CD4-positive, alpha-beta T cell treated with Interleukin-17A for 1 hour (primary cell): ENCODE measurements at places on chromosomes 3 and 15.

GRCh38 chr15:72591361-72591760 lies 63.1 kb upstream of the GOLGA6B start:
- DNase-seq = no peak

- DNase-seq = no peak
Measured at GRCh38 chr3:18761530-18761929, 336.4 kb upstream of the SATB1 start.

- DNase-seq = peak; percentile 65
Measured at GRCh38 chr3:39101022-39101689, 6.3 kb downstream of the GORASP1 start.

DNA sequence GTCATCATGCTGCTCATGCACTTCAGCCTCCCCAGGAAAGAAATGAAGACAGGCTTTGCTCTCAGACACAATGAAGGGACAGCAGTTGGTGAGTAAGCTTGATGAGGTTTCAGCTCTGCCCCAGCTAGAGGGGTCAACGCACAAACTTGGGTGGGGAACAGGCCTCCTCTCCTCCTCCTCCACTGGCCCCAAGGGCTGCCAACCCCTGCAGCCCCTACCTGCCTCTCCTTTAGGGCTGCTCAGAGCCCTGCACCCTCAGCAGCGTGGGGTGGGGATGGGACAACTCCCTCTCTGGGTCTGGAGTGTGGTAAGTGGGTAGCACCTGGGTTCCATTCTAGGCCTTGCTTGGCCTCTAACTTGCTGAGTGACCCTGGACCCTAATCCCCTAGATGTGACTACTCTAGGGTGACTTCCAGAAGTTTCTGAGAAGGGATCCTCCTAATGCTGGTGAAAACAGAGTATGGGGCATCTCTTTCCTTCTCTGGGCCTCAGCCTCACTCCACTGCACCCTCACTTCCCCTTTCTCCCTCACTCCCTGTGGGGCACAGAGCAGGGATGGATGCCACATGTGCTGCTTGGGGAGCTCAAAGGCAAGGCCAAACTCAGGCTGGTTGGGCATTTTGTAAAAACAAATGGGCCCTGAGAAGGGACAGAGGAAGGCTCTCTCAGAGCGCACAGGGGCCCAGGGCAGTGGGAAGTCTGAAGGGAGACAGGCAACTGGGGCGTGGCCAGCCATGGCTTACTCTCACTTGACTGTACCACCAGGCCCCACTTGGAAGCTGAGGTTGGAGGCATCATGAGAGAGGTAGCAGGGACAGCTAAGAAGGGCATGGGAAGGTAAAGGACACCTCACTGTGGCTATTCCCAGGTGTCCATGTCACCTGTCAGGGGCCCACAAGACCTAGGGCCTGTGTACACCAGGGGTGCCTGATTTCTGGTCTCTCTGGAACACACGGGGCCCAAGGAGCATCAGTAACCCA lies 64.0 kb downstream of the SYNM start:
- DNase-seq = no peak

DNA sequence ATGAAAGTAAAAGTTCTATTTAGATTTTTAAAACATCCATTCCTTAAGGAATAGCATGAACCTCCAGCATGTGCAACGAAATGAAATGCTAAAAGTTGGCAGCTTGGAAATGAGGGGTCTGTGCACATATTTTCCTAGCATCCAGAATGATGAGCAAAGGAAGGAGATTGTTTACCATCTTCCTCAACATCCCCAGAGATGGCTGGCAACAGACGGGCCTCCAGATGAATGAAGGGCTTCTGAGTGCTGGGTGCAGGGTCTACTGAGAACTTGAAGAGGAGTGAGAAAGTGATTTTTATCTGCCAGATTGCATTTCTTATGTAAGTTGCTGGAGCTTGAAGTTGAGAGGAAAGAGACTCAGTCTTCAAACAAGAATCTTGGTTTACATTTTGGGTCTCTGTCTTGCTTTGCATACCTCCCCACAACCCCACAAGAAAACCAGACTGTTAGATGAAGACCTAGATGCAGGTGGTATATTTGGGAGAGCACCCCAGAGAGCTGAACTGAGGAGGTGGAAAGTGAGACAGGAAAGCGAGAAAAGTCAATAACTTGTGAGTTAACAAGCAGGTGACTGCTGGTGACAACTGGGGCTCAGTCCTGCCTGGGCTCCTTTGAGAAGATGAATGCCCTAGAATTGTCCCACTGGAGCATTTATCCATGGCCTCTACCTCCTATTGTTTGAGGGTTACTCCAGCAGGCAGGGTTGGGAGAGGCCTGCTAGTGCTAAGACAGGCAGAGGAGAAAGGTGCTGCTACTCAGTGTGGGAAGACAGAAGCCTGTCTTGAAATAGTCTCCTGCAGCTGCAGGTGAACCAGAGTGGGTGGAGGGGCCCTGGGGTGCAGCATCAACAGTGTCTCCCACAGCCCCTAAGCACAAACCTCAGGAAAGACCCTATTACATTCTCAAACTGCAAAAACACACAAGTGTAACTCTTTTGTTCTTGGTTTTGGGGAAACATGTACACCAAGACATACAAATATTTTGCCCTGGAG lies 10.5 kb upstream of the CCK start:
- no peak for DNase-seq
